ENCODE measurements at places on chromosomes 5 and 9.

GRCh38 chr5:156476678-156477077 is 149.7 kb downstream of the SGCD start:
- no peaks in the 10 kb centered on the region for H3K36me3 ChIP-seq
- H3K27me3 ChIP-seq: no peaks in the 10 kb centered on the region

GRCh38 chr9:87054999-87055686 is 107.8 kb upstream of the GAS1 start:
- no peaks in the 10 kb centered on the region for H3K4me1 ChIP-seq
- H3K4me3 ChIP-seq: no peak overlapping the region
- no peaks in the 10 kb centered on the region for H3K36me3 ChIP-seq
- H3K27me3 ChIP-seq: no peaks in the 10 kb centered on the region
- no peak for DNase-seq

DNA sequence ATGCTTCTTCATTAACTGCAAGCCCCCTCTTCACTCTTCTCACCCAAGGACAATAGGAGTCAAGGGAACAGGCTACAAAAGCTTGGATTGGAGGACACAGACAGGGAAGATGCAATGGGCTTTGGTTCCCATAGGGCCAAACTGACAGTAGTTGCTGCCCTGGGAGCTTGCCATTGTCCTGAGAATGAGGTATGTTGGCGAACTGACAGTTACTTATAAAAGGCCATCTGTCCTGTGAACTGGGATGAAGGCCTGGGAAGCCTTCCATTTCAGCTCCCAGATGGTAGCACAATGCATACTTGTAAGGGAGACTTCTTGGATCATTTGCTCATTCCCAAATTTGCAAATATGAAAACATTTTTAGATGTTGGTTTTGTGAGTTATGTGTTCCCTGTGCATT is 88.9 kb downstream of the SNCAIP start:
- no peak for DNase-seq
- no peaks in the 10 kb centered on the region for H3K36me3 ChIP-seq

GRCh38 chr9:6780690-6781089 is 22.9 kb downstream of the KDM4C start:
- H3K4me1 ChIP-seq: peaks cover 45% of the 10 kb centered on the region
- no peak for DNase-seq
- no peak overlapping the region for H3K27ac ChIP-seq

DNA sequence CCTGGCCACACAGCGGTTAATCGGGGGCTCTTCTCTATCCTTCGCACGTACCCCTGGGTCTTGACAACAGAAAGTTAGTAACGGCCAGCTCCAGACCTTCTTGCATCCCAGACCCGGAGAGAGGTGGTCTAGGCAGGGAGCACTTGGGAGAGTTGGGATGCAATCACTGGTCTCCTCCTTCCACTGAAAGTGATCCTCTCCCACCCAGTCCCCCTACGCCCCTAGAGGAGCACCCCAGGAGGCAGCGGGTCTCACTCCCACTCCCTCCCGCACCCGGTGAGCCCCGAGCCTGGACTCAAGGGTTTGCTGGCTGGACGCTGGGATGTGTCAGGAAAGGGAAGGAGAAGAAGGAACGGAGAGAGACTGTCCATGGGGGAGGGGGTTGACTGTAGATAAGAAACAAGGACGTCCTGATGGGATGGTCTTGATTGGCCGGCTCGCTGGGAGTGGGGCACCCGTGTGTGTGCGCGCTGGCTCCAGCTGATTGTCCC is 2.0 kb downstream of the RORB start:
- DNase-seq: no peak
- peaks cover 55% of the 10 kb centered on the region for H3K27me3 ChIP-seq
- peaks cover 31% of the 10 kb centered on the region for H3K4me1 ChIP-seq
- H3K27ac ChIP-seq: no peak overlapping the region

DNA sequence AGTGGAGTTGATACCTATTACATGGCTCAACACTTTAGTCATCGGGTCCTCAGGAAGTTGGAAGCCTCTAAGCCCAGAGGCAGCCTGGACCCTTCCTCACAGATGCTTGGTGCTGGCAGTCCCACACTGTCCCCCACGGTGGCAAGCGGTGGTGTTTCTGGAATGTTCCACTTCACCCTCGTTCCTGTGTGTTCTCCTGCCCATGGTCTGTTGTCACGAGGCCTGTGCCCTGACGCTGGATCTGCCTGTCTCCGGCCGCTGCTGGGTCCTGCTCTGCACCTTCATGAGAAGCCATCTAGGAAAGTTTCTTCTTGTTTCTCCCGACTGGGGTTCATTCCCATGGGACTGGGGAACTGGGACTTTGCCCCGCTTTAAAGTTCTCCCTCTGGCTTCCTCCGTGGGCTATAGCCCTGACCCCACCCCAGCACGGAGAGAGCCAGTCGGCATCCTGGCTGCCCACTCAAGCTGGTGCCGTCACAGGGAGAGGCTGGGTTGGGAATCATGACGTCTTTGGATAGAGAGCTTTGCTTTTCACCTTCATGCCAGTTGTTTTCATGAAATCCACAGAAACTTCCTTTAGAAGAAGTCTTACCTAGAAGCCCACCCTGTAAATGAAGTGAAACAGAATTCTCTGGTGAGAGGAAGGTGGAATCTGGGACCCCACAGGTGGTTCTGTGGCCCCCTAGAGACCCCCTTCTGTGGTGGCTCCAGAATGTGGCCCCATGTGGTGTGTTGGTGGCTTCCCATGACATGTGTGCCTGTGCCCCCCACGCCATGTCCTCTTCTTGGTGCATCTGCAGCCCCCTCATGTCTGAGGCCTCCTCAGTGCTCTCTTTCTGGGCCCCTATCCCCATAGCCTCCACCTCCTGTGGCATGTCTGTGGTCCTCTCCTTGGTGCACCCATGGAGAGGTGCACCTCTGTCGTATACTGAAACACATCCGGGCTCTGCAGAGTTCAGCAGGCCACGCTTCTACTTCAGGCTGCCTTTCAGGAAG is 43.8 kb downstream of the TRIP13 start:
- H3K36me3 ChIP-seq: no peaks in the 10 kb centered on the region
- H3K27ac ChIP-seq: no peak overlapping the region
- no peak overlapping the region for H3K4me3 ChIP-seq
- H3K27me3 ChIP-seq: peaks cover 34% of the 10 kb centered on the region
- H3K4me1 ChIP-seq: peaks cover 15% of the 10 kb centered on the region

DNA sequence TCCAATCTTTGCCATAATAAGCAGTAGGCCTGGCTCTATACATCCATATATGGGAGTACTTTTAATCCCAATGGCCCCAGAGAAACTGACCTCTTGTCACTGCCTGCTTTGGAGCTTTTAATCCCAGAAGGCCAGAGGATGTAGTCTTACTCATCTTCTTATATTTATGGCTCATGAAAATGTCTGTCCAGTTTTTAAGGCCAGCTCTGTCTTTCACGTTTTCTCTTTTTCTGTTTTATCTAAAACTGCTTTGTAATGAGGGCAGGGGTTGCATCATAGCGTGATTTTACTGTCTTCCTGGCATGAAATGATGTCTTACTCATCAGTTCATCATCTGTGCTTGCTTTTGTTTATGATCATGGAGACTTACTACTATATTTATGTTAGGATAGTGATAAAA is 1094.9 kb downstream of the MAT2B start:
- H3K27ac ChIP-seq: no peak overlapping the region
- no peak overlapping the region for H3K4me3 ChIP-seq
- H3K27me3 ChIP-seq: no peaks in the 10 kb centered on the region
- H3K36me3 ChIP-seq: no peaks in the 10 kb centered on the region
- H3K4me1 ChIP-seq: no peaks in the 10 kb centered on the region

DNA sequence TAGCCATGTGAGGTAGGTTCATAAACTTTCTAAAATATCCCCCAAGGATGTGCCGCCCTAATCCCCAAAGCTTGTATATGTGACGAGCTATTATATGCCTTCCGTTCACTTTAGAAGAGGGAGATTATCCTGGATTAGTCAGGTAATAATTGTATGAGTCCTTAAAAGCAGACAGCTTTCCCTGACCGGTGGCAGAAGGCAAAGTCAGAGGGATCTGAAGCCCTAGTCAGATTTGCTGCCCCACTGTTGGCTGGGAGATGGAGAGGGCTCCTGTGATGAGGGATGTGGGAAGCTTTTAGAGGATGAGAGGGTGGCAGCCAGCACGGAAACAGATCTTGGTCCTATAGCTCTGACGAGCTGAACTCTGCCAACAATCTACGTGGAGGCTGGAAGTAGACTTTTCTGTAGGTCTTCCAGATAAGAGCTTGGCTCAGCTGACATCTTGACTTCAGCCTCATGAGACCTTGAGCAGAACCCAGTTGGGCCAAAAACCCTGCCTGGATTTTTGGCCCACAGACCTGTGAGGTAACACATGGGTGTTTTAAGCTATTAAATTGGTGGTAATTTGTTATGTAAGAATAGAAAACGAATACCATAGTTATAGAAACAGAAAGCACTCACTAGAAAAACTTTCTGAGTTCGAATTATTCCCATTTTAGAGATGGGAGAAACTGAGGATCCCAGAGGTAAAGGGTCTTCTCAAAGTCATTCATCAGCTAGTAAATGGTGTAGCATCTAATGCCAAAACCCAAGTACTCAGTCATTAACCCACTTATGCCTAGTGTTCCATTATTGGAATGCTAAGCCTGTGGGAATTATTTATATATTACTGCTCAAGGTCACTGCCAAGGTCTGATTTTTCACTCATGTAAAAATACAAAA is 48.9 kb downstream of the SH3PXD2B start:
- no peaks in the 10 kb centered on the region for H3K36me3 ChIP-seq
- no peak overlapping the region for H3K4me3 ChIP-seq
- H3K27me3 ChIP-seq: peaks cover 30% of the 10 kb centered on the region
- H3K27ac ChIP-seq: no peak overlapping the region
- DNase-seq: no peak

DNA sequence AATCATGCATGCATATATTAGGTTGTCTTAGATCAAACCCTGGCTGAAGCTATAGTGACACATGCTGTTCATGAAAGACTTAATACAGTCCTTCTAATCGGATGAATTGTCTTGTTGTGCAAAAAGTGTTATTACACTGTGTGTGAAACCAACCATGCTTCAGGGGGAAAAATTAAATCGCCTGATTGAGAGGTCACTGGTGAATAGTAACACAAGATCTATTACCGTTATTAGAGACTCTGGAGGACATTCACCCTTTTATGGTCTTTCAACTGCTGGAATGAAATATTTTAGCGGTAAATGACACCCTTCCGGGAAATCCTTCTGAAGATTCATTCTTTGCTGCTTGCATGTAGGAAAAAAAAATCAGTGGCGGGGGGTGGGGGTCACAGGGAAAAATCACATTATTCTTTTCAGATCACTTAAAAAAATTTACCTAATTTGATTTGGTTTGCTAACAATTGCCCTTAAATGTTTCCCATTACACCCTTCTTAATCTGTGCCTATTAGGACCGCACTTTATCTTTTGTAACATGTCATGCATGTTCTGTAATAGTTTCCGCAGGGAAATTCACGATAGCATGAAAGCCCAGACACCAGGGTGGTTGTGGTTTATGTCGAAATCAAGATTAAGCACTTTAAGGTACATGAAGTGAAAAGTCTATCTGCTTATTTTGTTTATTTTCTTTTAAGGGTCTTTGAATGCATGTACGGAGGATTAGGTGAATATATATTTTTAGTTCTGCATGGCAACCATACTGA is 120.6 kb downstream of the FOCAD start:
- no peak overlapping the region for H3K27ac ChIP-seq
- H3K4me3 ChIP-seq: no peak overlapping the region
- H3K36me3 ChIP-seq: peaks cover 2% of the 10 kb centered on the region
- H3K27me3 ChIP-seq: no peaks in the 10 kb centered on the region
- no peak for DNase-seq
- H3K4me1 ChIP-seq: no peaks in the 10 kb centered on the region

DNA sequence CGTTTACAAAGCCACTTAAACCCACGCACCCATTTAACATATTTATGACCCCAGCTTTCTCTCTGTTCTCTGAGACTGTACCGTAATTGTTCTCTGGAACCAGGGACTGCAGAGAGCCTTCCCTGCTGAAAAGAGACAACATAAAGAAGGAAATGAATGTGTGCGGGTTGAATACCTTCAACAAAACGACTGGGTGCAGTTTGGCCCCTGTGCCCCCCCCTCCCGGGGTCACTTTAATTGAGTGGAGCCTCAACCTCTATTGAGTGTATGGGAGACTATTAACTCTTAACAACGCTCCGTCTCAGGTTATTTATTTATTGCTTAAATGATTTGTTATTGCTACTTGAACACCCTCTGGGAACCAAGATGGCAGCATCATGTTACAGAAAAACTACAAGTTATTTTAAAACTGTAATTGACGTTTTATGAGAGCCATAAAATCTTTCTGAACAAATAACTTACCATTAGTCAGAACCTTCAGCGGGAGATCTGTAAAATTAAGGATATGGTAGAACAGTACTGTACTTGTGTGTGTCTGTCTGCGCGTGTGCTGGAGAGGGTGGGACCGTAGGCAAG is 70.6 kb downstream of the GAS1 start:
- H3K27ac ChIP-seq: no peak overlapping the region
- H3K27me3 ChIP-seq: no peaks in the 10 kb centered on the region
- H3K36me3 ChIP-seq: no peaks in the 10 kb centered on the region
- no peaks in the 10 kb centered on the region for H3K4me1 ChIP-seq
- no peak overlapping the region for H3K4me3 ChIP-seq

DNA sequence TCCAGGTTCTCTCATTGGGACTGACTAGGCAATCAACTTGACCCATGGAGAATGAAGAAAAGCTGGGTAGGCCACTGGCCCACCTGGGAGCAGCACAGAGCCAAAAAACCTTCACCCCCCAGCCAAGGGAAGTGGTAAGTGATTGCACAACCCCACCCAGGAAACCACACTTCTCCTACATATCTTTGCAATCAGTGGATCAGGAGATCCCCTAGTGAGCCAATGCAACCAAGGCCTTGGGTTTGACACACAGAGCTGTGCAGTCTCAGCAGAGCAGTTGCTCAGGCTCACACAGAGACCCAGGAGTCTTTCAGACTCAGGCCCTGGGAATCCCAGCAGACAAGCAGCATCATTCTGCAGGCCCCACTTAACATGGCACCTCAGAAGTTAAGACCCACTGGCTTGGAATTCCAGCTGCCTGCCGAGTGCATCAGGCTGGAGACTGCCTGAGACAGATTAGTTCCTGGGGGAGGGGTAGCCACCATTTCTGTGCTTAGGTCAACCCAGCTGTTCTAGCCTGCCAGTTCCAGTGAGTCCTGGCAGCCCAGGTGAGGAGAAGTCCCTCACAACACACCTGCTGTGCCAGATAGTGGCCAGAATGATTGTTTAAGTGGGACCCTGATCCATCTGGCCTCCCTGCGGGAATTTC is 136.4 kb downstream of the SAXO1 start:
- no peak overlapping the region for H3K4me3 ChIP-seq
- peaks cover 17% of the 10 kb centered on the region for H3K4me1 ChIP-seq
- peaks cover 6% of the 10 kb centered on the region for H3K27me3 ChIP-seq
- peak overlapping the region; percentile 47 for H3K27ac ChIP-seq

- no peak overlapping the region for H3K4me3 ChIP-seq
- peaks cover 22% of the 10 kb centered on the region for H3K4me1 ChIP-seq
- no peak overlapping the region for H3K27ac ChIP-seq
- H3K36me3 ChIP-seq: peaks cover 1% of the 10 kb centered on the region
- no peak for DNase-seq
- H3K27me3 ChIP-seq: no peaks in the 10 kb centered on the region
These were observed 289.0 kb upstream of the EFNA5 start for GRCh38 chr5:107959573-107960279.

Measured in activated naive CD4-positive, alpha-beta T cell treated with anti-CD3 and anti-CD28 coated beads, Interleukin-2, amount 10 ng/mL, durations not matched to agents 7 days and 5 days (primary cell).